ENCODE measurements at places on chromosomes 1 and 21. TPM values are rescaled to one million over a fixed set of nuclear protein-coding genes. Genes with fewer than 3 reads are reported as not detected.

PRPF38A gene
- total RNA-seq, result 12.5 TPM

PLA2G2A gene
- total RNA-seq, result 14.0 TPM

TP73 gene
- total RNA-seq, result 6.4 TPM

SYCP1 gene
- 0.29 TPM for total RNA-seq

OR2L5 gene
- total RNA-seq, result not detected

CHAF1B gene
- total RNA-seq, result 1.6 TPM

B3GALT2 gene
- total RNA-seq, result not detected

LRRC71 gene
- total RNA-seq, result not detected

S100A1 gene
- 22.5 TPM for total RNA-seq

GRCh38 chr1:98389809-98390208 lies 271.7 kb upstream of the SNX7 start:
- no peak for DNase-seq

- no peak for DNase-seq
Measured at GRCh38 chr1:91952187-91952586, 3.0 kb downstream of the BRDT start.

DNA sequence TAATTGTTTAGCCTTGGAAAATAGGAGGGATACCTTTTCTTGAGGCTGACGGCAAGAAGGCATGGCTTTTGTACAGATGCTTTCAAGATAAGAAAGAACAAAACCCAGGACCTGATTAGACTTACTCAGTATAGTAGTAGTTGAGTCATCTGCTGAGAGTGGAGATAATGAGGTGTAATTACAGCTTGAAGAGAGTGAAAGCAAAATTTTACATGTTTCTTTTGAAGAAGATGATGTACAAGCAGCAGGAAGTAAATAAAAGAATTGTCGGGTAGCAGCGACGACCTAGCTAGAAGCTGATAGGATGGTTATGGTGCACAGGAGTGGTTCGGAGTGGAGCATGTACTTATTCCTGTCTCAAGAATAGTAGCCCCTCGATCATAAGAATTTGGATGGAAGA lies 6.6 kb downstream of the ANGPTL1 start:
- no peak for DNase-seq

DNA sequence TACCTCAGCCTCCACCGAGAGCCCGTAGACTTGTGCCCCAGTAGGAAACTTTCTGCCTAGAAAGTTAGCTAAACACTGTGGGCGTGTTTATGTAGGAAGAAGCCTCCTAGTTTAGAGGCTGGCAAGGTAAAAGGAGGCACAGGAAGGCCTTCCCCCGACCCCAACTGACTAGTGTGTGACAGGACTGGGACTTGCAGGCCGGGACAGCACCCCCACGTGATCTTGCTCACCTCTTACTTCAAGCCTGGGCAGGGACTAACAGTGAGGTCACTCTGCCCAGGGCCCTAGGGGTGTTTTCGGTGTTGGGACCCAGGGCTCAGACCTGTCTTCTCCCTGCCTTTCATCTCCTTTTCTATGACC lies 392 bp upstream of the TAGLN2 start:
- no peak for DNase-seq

GRCh38 chr1:221435504-221435904 lies 306.4 kb downstream of the DUSP10 start:
- DNase-seq, result no peak

GRCh38 chr1:95023399-95024043 lies 49.2 kb downstream of the ALG14 start:
- no peak for DNase-seq

GRCh38 chr21:17688912-17689874 lies 76.5 kb upstream of the BTG3 start:
- DNase-seq, result peak; percentile 51

DNA sequence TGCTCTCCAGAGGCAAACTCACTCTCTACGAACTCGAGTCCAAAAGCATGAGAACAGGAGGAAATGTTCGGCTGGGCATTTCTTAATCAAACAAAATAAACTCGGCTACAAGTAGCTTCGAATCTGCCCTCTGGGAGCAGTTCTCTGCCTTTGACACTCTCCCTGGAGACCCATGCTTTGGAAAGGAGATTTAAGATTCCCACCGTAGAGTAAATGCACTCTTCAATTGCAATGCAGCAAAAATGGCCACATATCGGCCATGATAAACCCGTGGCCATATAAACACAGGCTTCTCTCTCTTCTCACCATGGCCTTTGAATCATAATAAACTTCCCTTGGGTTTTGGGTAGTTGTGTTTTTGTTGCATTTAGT lies 215.4 kb downstream of the TOMM20 start:
- peak; percentile 23 for DNase-seq

- no peak for DNase-seq
Measured at GRCh38 chr1:178723546-178723945, 1.5 kb upstream of the RALGPS2 start.

GRCh38 chr1:110667776-110668175 lies 7.0 kb downstream of the KCNA3 start:
- DNase-seq, result no peak

DNA sequence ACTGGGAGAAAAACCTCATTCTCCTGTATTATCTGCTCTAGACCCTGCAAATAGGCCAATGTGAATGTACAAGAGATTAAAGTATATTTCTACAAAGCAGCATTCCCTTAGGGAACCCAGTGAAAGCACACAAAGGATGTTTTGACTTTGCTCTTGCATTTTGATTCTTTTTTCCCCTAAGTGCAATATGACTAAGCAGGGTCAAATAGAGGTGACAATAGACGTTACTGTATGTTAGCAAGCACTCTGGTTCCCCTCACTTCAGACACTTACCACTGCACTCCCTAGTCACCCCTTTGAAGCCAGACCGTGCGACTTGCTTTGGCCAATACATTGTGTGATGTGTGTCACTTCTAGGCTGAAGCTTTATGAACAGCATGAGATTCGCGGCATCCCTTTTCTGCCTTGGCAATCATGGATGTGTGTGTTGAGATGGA lies 209.7 kb downstream of the RHOU start:
- DNase-seq, result peak; percentile 64

DNA sequence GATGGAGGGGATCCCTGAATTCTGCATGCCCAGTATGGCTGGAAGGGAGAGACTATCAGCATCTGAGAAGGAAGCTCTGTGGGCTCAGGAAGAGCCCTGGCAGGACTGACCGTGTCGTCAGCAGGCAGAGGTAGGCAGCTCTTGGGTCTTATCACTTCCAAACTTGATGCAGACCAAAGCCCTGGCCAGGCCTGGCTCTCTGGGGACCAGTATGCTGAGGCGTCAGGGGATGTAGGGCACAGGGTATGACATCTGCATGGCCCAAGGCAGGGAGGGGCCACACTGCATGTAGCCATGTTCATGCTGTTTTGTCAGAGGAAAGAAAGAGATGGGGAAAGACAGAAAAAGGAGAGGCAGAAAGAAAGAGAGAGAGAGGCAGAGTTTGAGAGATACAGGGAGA lies 6.3 kb downstream of the FGR start:
- no peak for DNase-seq

DNA sequence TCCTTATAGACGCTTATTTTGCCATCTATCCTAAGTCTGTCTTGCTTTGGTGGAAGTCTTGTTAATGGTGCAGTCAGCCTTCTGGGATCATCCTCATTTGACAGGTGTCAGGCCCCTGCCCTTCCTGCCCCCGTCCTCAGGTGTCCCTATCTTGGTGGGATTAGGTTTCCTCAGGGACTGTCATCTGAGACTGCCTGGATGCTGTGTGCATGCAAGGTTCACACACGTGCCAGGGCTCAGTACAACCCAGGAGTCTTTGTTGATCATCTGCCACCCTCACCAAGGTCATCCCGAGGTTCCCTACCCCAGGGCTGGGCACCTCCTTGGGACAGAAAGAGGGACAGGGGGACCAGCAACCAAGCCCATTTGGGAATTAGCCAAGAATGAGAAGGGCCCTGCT lies 18.0 kb downstream of the PADI2 start:
- no peak for DNase-seq

- no peak for DNase-seq
Measured at GRCh38 chr1:3671371-3672180, 19.3 kb downstream of the TP73 start.

DNA sequence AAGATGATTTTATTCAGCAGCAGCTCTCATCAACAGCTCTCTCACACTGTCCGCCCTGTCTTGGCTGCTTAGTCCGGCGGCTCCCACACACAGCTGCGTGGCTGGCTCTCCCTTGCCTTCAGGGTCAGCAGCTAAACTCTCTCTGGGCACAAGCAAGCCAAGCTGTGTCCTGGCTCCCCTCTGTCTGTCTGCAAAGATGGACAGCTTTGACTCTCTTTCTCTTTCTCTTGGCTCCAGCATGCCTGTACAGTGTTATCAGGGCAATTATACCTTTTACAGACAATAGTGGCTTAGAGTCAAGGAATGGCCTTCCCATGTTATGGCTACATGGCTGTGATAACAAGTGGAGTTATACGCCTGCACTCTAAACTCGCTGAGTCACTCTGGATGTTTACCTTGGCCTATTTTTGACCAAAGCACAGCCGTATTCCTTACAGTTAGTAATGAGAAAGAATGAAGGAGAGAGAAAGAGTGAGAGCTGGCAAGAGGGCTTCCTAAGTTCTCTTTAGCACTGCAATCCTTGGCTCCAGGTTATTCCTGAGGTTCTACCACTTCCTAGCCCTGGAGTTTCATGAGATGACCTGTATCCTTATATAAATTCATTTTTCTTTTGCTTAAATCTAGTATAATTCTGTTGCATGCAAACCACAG lies 59.9 kb upstream of the ZSWIM5 start:
- DNase-seq, result no peak

DNA sequence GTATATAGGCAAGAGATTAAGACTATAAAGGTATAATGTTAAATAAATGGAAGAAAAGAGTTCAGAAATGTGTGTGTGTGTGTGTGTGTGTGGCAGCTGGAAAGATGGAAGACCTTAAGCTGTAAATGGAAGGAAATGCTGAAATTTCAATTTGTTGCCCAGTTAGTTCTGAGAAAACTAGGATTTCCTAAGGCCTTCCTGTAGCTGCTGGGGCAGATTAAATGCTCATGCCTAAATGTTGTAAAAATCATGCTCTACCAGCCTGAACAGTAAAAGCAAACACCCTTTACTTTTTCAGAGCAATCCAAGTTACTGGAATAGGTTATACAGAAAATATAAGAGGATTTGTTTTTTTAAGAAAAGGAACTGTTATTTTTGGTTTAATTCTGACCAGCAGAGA lies 8.3 kb downstream of the ADCY10 start:
- DNase-seq, result no peak

GRCh38 chr1:177464686-177465085 lies 293.9 kb downstream of the BRINP2 start:
- DNase-seq, result no peak

- DNase-seq, result no peak
Measured at GRCh38 chr1:169565335-169566271, 20.7 kb downstream of the F5 start.

- DNase-seq, result no peak
Measured at GRCh38 chr1:151313501-151313900, 13.7 kb downstream of the PI4KB start.

GRCh38 chr1:12567288-12567819 lies 50.7 kb downstream of the DHRS3 start:
- DNase-seq, result no peak

- no peak for DNase-seq
Measured at GRCh38 chr1:117586747-117587498, 18.9 kb upstream of the TENT5C start.

DNA sequence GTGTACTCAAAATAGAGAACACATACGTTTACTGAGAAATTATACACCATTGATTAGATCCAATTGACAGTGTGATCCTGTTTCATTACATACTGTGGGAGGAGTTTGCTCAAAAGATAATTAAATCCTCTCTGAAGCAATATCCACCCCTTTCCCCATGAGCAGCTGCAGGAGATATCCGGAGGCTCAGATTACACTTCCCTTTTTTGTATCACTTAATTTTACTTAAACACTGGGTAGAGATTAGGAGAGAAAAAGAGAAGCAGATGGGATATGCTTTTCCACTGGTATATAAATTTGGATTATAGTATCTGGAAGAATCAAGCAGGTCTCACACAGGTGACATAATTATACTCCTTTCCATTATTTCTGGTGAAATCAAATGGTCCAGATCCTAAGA lies 333.3 kb upstream of the ZRANB2 start:
- DNase-seq, result no peak

DNA sequence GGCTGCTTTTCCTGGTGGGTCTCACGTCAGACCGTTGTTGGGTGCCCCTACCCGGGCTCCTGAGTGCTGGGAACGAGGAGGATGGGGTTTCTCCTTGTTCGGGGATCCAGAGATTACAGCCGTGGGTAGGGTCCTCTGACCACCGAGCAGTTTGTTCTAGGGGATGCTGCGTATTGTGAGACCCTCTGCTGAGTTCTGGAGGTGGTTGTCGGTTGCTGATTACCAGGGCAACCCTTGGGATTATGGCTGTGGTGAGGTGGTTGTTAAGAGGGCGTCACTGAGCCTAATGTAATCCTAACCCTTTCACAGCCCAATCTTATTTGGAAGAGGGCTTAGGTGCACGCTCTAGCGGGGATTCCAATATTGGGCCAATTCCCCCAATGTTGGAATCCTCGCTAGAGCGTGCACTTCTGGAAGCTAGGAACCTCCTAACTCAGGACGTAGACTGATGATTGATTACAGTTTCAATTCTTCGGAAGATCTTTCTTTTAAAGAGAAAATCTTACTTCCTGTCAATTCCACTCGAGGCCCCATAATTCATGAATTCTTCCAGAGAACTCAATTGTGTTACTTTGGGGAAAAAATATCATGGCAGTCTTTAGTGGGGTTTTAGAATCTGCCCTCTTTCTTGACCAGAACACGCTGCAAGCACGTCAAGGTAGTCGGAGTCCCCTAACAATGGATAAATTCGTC lies 483 bp downstream of the TCEANC2 start:
- no peak for DNase-seq

DNA sequence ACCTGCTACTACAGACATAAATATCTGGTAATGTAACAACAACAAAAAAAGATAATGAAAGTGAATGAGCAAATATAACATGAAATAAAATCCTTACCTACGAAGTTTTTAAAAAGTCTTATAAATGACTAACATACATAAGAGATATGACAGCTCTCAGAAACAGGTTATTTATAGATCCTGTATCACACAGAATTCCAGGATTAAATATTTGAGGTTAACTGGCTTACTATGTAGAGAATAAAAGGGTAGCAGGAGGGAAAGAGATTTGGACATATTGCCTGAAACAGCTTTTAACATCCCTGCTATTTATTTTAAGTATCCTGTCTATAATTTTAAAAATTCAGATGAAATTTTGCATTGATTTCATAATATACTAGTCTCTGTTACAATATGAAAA lies 16.3 kb downstream of the MYSM1 start:
- DNase-seq, result no peak

- no peak for DNase-seq
Measured at GRCh38 chr1:28845786-28846543, 34.0 kb downstream of the OPRD1 start.
